Activated T-helper 1 cell treated with anti-CD3 and anti-CD28 coated beads, Interleukin-2, amount 50 U/mL, for 16 hours (primary cell): ENCODE measurements at places on chromosomes 12 and 14.

GRCh38 chr14:55103005-55103640, 25.9 kb upstream of the LGALS3 start:
- peak; percentile 42 for DNase-seq

- DNase-seq: no peak
These were observed 96.6 kb downstream of the SCN8A start for GRCh38 chr12:51687614-51688013.

- DNase-seq: no peak
These were observed 78.4 kb upstream of the RIN3 start for GRCh38 chr14:92435154-92435553.

GRCh38 chr12:106984588-106985137, 2.3 kb downstream of the MTERF2 start:
- DNase-seq: no peak

DNA sequence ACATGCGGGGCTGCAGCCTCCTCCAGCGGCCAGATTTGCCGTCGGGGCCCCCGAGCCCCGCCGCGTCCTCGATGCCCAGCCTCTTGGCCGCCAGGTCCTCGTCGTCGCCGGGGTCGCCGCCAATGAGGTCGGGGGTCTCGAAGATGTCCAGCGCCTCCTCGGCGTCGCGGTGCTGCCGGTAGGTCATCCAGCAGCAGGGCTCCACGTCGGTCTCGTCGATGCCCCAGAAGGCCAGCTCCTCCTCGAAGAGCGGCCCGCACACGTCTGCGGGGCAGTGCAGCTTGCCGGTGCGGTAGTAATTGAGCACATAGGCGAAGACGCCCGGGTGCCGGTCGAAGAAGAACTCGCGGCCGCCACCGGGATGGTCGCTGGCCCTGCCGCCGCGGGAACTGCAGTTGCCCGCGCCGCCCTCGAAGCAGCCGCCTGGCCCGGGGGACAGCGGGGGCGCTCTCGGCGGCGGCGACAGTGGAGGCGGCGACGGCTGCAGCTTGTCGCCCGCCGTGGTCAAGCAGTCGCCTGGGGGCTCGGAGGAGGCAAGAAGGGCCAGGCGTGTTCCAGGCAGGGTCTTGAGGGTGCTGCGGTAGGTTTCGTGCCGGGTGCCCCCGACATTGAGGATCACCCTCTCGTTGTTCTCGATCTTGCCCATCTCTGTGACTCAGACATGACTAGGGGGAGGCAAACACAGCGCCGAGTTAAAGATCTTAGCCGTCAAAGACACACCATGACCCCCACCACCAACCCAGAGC, 2.1 kb downstream of the KCNC2 start:
- no peak for DNase-seq

- DNase-seq: no peak
These were observed 17.4 kb upstream of the PSMA6 start for GRCh38 chr14:35274805-35275204.

GRCh38 chr12:48156652-48157017, 680 bp downstream of the ASB8 start:
- no peak for DNase-seq

DNA sequence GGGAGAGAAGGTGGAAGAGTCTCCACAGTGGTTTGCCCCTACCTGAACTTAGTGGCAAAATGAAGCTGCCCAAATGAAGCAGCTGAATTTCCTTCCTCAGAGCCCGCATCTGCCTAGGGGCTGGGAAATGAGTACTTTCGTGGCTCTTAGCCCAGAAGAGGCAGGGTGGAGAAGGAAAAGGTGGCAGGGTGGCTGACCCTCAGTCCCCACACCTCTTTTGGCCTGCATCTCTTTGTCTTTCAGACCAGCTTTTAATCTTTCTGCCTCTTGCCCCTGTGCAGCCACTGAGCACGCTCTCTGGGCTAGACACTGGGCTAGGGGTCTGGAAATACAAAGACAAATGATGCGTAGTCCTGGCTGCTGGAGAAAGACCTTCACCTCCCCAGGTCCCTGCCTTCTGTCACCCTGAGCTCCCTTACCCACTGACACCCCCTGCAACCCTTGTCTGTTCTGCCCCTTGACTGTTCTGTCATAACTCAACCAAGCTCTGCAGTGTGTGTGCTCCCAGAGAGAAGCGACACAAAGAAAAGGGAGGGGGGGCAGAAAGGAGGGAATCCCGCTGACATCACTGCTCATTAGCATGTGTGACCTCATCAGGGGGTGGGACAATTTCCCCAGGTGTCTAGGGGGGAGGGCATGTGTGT, 371 bp upstream of the REM2 start:
- no peak for DNase-seq

GRCh38 chr12:25875661-25876060, 82.8 kb upstream of the RASSF8 start:
- DNase-seq: no peak

GRCh38 chr12:90546511-90546910, 408.5 kb downstream of the CCER1 start:
- DNase-seq: no peak

GRCh38 chr12:8541562-8541961, 857 bp upstream of the CLEC4E start:
- no peak for DNase-seq

- no peak for DNase-seq
These were observed 46.6 kb upstream of the LRIG3 start for GRCh38 chr12:58966939-58967338.

DNA sequence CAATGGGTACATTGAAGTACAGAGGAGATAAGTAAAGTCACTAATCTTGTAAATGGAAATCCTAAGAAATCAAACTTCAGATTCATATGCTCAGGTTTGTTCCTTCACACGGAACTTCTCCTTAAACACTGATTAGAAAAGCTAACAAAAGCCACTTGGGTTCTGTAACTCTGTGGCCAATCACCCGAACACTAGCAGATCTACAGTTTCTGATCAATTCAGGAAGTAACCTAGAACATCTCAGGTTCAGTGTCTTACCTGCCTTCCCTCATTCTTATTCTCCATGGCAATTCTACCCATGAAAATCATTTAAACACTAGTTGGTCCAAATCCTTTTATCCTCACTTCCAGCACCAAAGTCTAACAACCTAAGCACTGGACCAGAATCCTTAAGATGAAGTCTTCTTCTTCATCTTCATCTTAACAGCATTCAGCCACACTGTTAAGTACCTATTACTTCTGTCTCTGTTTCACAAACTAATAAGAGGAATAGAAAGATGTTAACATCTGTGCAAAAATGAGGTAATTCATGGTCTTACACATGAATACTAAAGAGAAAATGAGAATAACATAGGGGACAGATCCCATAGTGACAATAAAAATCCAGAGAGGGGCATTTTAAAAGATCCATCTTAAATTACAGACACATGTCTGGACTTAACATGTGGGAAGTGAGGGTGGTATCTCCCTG, 184.5 kb downstream of the SSPN start:
- no peak for DNase-seq

DNA sequence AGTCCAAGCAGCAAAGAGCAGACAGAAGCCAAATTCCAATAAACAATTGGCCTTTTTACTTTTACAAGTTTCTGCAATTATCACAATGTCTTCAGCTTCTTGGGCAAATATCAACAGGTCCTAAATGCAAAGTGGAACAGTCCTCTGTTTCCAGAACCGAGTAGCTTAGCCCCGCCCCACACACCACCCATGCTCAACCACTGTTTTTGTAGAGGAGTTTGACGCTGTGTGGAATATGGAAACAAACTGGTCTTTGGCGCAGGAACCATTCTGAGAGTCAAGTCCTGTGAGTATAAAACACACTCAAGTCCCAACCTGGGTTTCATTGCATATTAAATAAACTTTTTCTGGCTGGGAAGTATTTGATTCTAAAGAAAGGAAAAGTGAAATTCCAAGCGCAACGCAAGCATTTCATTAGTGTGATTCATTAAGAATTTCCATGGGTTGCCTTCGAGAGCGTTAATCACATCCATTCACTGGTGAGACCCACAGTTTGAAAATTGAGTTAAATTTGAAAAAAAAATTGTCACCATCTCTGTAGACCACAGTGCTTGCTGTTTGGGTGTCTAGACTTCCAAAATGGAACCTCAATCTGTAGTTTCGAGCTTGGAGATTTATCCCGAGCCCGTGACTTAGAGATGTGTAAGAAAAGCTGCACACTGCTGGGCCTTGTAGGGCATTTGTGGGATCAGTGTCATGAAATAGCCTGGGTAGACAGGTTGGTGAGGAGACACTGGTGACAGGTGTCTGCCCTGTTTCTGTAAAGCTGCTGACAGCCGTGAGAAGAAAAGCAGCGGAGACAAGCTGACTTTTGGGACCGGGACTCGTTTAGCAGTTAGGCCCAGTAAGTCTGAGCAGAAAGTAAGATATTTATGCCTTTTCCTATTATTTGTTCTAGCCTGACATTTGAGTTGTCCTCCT, 96.1 kb downstream of the DAD1 start:
- DNase-seq: no peak

GRCh38 chr12:95204141-95204866, 13.0 kb downstream of the FGD6 start:
- DNase-seq: no peak

DNA sequence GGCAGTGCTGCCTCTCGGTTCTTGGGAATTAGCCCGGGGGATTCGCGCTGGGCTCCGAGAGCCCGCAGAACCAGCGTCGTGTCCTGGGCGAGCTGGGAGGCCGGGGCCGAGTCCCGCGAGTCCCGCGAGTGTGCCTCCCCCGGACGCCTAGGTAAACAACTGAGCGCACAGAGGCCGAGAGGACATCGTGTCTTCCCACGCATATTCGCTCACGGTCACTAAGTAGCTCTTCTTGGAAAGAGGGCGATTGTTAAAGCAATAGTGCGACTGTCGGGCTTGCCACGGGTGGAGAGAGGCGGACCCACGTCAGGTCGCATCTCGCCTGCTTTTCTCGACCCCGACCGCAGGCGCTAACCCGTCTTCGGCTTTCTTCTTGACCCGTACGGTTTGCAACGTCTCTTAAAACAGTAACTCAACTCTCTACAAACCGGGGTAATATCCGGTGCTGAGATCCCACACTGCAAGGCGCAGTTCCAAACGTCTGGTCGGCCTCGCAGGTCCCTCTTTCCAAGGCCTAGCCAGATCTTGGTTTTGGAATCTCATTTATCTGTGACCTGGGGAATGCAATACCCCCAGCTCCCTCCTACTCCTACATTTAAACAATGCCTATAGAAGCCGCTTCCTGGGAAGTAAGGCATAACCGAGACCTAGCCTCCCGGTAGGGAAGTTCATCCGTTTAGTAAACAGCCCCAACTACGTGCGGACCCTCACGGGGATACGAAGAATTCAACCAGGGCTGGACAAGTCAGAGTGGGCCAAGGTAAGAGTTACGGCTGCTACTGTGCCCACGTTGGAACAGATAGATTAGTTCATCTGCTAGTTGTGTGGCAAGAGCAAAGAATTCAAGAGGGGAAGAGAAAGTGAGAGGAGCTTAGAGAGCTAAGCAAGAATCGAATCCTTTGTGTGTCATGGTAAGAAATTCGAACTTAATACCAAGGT, 736 bp upstream of the PHLDA1 start:
- no peak for DNase-seq

DNA sequence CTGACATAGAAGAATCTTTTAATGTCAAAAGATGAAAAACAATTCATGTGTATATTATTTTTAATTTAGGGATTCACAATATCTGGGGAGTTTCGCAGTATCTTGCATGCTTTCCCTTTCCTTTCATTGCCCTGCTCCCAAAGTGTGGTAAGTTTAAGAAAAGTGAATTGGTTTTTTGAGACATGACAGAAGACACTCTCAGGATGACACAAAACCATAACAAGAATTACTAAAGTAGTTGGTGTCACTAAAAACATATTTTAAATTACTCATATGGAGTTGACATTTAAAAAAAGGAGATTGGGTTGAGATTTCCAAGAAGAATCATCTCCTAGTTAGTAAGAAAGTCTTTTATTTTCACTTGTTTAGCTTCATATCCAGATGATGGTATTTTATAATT, 5.1 kb upstream of the PCNX1 start:
- DNase-seq: no peak

GRCh38 chr12:77214136-77214535, 148.8 kb upstream of the E2F7 start:
- DNase-seq: no peak

DNA sequence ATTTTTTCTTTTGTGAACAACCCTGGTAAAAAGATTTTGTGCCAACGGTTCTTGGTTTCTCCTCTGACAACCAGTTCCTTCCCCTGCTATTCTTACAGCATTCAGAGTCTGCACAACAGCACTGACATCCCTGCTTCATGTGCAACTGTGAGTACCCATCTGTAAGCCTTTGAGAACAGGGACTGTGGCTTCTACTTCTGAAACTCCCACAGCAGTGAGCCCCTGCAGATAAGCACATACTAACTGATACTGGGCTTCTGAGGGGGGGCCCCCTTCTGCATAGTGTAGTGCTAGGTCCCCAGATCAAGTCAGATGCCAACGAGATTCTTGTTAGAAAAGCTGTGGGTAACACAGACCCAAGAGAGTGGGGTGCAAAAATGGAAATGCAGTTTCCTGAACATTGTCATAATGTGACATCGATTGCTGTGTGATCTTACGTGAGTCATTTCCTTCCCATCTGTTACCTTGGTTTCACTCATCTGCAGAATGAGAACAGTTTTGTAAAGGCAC, 11.1 kb upstream of the NINJ2 start:
- peak; percentile 66 for DNase-seq

DNA sequence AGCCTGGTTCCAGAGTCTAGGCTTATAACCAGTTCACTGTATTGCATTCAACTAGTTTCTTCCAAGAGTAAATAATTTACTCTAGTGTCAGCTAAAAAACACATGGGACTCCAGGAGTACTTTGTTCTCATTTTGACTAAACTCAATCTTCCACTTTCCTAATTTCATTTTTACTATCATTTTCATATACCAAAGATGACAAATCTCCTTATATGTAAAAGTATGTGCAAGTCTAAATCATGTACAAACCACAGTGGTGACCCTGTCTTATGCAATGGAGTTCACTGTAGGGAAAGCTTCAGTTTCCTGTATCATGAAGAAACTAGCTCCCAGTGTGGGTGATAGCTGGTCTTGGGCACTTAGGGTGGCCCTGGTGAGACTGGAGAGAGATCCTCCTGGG, 151.6 kb downstream of the HELB start:
- DNase-seq: no peak

DNA sequence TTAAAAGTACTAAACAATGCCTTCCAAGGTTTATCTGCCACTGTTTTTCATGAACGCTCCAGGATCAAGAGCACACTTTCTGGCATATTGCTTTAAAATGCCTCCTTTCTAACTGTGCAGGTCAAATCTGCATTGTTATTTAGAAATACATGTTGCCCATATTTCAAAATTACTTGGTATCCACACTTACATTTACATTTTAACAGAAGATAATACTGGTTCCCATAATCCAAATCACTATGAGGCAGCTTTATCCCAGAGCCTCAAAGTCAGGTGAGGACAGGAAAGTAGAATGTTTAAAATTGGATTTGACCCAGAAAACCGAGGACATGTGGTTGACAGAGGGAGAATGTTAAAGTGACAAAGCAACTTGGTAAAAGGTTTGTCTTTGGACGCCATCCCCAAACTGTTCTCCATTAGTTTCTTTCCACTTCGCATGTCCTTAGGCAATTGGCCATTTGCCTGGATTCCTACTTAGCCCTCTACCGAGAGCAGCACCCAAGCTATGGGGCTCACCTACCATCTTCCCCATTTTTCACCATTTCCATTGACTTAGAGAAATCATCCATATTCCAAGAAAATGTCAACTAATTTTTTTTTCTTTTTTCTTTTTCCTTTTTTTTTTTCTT, 353.0 kb downstream of the PAWR start:
- no peak for DNase-seq
